ENCODE measurements at places on chromosomes 6 and 20. TPM values are rescaled to one million over a fixed set of nuclear protein-coding genes. Genes with fewer than 3 reads are reported as not detected.

ADGB gene
- total RNA-seq = 0.29 TPM

TSPO2 gene
- total RNA-seq = not detected

PRND gene
- total RNA-seq = not detected

DNA sequence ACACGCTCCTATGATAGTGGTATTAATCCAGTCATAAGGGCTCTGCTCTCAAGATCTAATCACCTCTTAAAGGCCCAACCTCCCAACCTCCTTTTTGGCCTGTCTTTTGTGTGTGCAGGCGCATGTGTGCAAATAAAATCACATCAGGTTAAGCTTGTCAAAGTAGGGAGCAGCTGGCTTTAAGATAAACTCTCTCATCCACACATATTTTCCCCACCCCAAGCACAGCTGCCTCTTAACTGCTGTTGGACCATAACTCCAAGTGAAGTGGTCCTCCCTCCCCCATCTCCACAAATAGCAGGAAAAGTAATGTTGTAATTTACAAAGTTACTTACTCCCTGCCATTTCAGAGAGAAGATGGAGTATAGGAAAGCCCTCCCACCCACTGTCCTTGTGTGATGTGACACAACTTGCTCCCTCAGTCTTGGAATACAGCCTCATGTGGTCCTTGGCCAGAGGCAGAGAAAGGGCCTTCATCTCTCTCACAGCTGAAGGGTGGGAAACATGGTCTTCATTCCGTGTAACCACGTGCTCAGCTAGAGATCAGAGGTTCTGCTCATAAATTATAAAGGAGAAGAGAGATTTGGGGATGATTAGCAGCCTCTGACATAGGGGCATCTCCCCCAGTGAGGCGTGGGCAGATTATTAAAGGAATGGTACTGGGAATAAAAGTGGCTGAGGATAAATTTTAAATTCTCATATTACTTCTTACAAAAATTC, 74.8 kb upstream of the TPD52L1 start:
- no peak for DNase-seq

GRCh38 chr6:2188856-2189384, 56.5 kb downstream of the GMDS start:
- no peak for DNase-seq

HEY2 gene
- total RNA-seq = 1.0 TPM

DNA sequence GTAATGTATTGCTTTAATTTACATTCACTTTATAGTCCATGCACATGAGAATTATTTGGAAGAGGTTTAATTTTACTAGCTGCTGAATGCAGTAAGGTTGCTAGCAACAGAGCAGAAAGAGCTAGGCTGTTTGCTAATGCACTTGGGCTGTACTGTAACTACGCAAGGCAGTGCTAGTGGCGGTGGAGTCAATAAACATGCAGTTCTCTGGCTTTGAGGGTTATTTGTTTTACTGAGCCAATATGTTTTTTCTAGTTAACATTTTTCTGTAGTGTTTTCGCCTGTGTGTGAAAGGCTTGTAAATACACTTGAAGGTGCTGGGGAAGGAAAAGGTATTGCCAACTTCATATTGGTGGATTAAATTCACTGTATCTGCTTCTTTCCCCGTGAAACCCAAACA, 112.8 kb downstream of the BTBD3 start:
- no peak for DNase-seq

CASS4 gene
- total RNA-seq = 3.7 TPM

DNA sequence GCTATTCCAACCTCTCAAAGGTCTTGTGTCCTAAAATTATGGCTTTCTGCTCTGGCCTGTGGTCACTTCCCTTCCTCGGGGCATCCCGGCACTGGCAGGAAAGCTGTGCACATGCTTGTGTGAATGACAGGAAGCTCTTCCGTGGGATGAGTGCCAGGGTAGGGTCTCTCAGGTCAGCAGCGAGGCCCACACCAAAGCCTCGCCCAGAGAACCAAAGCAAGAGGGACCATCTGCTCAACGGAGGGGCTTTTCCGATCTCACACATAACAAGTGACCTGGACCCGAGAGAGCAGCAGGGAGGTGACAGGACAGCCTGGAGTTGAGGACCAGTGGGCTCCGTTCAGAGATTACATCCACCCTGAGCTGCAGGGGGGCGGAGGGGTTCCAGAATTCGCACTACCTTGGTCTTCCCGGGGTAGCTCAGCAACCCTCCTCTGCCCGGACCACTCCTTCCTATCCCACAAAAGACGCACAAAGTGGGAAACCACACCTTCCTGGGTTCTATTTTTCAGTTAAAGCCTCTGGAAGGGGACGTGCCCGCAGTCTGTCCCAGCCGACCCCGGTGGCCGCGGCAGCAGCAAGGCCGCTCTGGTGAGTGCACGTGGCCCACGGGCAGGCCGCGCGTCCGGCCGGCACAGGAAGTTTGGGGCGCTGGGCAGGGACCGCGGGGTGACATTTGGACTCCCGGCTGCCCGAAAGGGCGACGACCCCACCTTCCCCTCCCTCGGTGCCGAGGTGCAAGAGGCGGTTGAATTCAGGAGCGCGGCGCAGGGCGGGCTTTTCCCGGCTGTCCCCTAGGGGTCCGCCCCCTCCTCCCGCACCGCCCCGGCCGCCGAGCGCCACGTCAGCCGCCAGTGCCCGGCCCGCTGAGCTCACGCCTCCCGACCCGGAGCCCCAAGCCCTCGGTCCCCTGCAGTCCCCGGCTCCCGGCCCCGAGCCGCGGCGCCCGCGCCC, 988 bp downstream of the TXNDC5 start:
- peak; percentile 89 for DNase-seq

GRCh38 chr20:45111799-45112471, 3.0 kb downstream of the WFDC5 start:
- DNase-seq = no peak

LMBRD1 gene
- total RNA-seq = 53.9 TPM

- DNase-seq = no peak
Measured at GRCh38 chr6:167405778-167406532, 81.1 kb downstream of the TTLL2 start.

- DNase-seq = no peak
Measured at GRCh38 chr6:157117431-157118095, 205.8 kb downstream of the TMEM242 start.

- DNase-seq = no peak
Measured at GRCh38 chr20:48210111-48211027, 425.1 kb upstream of the SULF2 start.

- no peak for DNase-seq
Measured at GRCh38 chr20:35240811-35241293, 14.4 kb downstream of the MMP24 start.

AAR2 gene
- 22.8 TPM for total RNA-seq

- DNase-seq = peak; percentile 34
Measured at GRCh38 chr6:137728386-137729349, 138.4 kb upstream of the TNFAIP3 start.

- no peak for DNase-seq
Measured at GRCh38 chr20:59678288-59678687, 73.9 kb downstream of the PHACTR3 start.

GRCh38 chr20:57108218-57108617, 158.2 kb downstream of the BMP7 start:
- DNase-seq = no peak

CGAS gene
- total RNA-seq = 3.5 TPM

DNA sequence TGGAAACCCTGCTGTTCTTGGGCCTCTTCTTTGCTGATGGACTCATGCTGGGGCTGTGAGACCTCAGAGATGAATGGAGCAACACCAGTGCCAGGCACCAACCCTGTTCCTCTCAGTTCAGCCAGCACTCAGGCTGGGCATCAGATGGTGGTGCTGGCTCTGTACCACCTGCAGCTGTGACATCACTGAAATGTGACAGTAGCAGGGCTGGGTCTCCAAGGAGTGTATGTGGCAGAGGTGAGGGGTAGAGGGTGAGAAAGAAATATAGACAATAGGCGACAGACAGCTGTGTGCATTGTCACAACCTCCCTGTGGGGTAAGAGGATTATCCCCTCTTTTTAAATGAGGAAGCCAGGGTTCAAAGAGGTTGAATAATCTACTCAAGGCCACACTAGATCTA, at the start of gene TP53TG5:
TP53TG5 (minus strand) TSS at position 135 of the 400 bp plus-strand sequence; CDS start at position 46, 89 bp downstream.
- DNase-seq = no peak

GRCh38 chr6:36119209-36119608, 11.1 kb upstream of the MAPK13 start:
- DNase-seq = no peak

DNA sequence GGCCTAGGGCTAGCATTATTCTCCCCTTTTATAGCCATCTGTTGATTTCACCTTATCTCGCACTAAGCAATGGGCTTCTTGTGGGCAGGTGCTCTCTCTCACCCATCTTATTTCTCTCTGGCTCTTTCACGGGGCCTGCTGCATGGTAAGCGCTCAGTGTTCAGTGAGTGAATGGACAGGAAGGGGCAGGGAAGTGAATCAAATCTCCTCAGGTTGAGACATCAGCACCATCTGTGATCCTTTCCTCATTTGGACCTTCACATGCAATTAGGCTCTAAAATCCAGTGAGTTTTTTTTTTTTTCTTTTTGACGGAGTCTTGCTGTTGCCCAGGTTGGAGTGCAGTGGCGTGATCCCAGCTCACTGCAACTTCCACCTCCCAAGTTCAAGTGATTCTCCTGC, 76.5 kb upstream of the EZR start:
- DNase-seq = no peak

DNA sequence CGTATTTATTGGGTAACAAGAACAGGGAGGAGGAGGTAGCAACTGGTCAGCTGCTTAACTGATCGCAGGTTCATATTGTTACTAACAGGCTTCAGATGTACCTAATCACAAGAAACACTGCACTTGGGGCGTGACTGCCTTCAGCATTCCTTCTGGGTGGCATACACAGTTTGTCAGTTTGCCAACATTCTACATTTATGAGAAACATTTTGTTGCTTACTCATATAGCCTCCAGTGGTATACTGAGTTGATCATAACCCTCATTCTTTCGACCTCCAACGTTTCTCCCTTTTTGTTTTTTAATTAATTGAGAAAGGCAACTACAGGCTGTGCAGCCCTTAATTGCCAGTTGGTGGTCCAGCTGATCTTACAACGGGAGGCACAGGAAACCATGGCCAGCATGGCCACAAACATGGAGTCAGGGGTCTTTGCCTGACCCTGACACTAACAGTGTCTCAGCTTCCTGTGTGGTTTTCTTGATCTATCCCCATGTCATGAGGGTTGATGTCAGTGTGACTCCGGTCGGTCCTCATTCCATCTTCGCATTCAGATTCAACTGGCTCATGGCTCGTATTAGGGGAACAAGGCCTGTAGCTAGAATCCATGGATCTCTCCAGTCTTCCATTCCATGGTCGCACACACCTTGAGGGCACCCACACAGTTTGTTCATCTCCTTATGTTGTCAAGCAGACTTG, 9.4 kb downstream of the EPB41L2 start:
- DNase-seq = no peak

DNA sequence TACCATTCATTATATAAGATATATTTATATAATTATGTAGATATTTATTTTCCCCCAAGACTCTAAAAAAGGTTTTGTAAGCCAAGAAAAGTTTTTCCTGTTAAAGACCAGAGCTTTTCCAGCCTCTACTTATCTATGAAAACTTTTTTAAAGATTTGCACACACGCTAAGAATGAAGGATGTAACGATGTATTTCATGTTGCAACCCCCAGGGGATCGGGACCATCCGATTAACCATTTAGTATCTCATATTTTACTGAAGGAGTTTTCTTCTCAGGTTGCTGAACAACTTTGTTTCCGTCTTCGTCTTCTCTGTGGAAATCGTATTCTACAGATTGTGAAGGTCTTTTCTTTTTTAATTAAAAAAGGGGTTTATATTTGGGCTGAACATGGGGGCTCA, 70.0 kb upstream of the SASH1 start:
- no peak for DNase-seq

DNA sequence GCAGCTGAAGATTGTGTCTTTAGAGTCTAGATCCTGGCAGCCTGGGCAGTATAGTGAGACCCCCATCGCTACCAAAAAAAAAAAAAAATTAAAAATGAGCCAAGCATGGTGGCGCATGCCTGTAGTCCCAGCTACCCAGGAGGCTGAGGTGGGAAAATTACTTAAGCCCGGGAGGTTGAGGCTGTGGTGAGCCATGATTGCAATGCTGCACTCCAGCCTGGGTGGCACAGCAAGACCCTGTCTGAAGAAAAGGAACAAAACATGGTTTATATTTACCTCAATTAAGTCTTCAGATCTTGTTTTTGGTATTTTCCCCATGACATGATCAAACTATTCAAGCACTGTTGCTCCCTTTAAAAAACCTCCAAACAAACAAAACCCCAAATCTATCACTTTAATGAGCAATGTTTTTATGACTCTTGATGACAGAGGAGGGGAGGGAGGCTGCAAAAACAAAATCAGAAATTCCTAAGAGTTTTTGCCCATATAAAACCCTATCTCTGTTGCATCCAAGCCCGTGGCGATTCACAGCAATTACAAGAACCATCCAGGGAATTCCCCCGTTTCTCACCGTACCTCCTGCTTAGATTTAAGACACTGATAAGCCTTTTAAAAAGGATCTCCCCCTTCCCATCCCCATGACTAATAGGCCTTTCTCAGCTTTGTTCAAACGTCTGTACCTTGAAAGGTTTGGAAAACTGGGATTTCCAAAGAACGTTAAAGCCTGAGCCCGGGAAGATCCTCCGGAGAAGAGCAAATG, 259.9 kb downstream of the BMP7 start:
- no peak for DNase-seq

NKX2-4 gene
- total RNA-seq = not detected

DNA sequence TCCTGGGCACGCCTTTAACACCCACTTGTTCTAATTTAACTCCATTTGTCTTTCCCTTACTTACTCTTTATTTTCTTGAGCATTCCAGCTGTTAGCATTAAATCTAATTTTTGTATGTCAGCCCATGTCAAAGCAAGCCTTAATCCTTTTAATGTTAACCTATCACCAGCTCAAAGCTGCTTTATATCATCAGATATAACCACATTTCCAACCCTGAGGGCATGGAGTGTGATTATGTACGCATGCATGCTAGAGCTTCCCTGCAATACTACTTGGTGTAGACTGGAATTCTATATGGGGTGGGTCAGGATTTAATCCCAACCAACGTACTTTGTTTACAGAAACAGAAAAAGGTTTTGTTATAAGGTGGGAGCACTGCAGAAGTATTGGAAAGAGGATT, 139.4 kb upstream of the HMGN3 start:
- DNase-seq = no peak

SHLD1 gene
- total RNA-seq = not detected

GRCh38 chr6:73657201-73657600, 3.4 kb upstream of the SLC17A5 start:
- no peak for DNase-seq

- DNase-seq = peak; percentile 39
Measured at GRCh38 chr20:45407067-45407745, 883 bp upstream of the DBNDD2 start.

DNA sequence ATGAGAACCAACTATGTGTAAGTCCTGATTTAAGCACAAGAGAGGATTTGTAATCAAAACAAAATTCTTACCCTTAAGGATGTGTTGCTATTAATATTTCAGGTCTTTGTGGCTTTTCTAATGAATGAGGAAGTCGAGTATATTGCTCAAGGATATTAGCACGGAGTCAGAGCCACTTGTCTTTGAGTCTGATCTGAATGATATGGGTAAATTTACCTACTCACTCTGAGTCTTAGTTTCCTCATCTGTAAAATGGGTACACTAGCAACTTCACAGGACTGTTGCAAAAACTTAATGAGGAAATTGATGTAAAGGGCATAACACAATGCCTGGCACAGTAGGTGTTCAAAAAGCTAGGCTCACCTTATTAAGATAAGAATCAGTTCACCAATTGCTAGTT, 30.0 kb upstream of the QKI start:
- DNase-seq = no peak

- peak; percentile 62 for DNase-seq
Measured at GRCh38 chr20:5781798-5782750, 31.9 kb downstream of the SHLD1 start.

GRCh38 chr6:135181333-135182070, 394 bp downstream of the MYB start:
- DNase-seq = no peak

EXOC2 gene
- 18.7 TPM for total RNA-seq

MRPS18B gene
- 37.5 TPM for total RNA-seq

Measured in stomach (tissue), 19 donors.